Activated T-helper 1 cell treated with Interleukin-2 at 50 U/mL for 16 hours (primary cell): ENCODE measurements at places on chromosomes 5 and 9.

GRCh38 chr9:36164989-36165388 lies 4.2 kb upstream of the CCIN start:
- no peak for DNase-seq

DNA sequence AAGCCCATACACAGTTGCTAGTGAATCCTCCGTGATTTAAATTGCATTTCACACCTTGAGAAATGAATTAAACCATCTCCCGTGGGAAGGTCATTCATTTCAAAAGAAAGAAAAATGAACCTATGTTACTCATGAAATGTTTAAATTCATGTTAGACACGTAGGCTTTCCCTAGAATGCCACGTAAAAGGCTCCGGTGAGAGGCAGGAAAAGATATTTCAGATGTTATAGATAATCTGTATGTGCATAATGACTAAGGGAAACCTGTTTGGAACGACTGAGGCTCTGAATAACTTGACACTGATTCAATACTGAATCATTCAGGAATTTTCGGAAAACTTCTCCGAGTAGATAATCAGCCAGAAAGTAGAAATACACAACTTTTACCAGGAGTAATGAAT lies 134.3 kb upstream of the ICE1 start:
- DNase-seq: no peak

GRCh38 chr5:68431186-68431585 lies 215.6 kb downstream of the PIK3R1 start:
- DNase-seq: no peak

- no peak for DNase-seq
Measured at GRCh38 chr9:123343443-123344191, 12.4 kb upstream of the CRB2 start.

GRCh38 chr5:150670275-150670947 lies 9.4 kb downstream of the MYOZ3 start:
- DNase-seq: no peak

GRCh38 chr9:1708219-1708618 lies 306.9 kb upstream of the SMARCA2 start:
- DNase-seq: no peak

DNA sequence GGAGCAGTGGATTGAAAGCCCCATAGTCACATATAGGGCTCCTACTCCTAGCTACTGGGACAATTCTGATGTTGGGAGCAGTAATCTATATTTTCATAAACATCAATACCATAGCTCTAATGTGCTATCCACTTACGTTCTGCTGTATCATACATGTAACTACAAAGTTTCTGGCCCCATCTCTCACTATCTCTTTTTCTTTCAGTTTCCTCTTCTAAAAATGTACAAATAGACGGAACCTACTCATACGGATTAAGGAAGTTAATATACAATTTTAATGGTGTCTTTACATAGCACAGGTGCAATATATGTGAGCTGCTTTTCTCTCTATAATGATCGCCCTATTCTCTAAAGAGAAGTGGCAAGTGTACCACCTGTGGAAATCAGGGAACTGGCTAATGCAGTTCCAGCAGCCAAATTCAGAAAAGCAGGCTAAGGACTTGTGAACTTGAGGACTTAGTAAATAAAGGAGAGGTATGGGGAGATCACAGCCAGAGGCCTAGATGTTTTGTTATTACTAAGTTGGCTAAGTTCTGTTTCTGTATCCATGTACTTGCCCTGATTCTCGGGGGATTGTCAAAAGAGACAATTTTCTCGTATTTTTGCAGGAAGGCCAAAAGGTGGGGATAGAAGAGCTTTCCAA lies 1021.9 kb downstream of the CDH12 start:
- DNase-seq: no peak

- DNase-seq: no peak
Measured at GRCh38 chr9:108182950-108183381, 672.8 kb downstream of the ACTL7B start.

DNA sequence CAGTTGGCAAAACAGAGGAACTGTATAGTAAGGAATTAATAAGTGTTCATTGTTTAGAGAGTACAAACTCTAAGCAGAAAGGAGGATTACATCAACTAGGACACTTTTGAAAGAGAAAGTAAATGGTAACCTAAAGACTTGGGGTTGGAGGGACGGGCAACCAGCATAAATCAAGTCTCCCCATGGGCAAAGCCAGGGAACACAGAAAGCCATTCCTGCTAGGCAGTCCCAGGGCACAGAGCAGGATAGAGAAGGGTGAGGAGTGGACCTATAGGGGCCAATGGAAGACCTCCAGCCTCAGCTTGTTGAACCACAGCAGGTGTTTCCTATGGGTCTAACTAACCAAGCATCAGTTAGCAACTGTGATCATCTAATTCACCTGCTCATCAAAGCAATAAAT lies 9.2 kb upstream of the ERAP1 start:
- no peak for DNase-seq

GRCh38 chr5:160042671-160043070 lies 33.7 kb downstream of the TTC1 start:
- DNase-seq: no peak

DNA sequence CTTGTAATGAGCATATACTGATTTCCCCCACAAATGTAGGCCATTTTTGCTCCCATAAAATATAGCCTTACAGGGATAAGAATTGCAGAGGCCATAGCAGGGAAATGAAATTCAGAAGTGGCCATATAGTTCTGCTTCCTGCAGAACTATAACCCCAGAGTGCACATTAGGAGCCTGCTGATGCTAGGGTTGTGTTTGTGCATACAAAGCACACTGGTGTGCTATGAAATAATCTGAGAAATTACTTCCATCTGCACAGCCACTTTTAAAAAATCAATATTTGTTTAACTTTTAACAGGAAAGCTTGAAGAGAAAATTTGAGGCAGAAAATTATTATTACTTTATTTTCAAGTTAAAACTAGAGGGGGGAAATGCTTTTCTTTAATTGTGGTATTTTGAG lies 380.3 kb downstream of the MRPS30 start:
- no peak for DNase-seq

DNA sequence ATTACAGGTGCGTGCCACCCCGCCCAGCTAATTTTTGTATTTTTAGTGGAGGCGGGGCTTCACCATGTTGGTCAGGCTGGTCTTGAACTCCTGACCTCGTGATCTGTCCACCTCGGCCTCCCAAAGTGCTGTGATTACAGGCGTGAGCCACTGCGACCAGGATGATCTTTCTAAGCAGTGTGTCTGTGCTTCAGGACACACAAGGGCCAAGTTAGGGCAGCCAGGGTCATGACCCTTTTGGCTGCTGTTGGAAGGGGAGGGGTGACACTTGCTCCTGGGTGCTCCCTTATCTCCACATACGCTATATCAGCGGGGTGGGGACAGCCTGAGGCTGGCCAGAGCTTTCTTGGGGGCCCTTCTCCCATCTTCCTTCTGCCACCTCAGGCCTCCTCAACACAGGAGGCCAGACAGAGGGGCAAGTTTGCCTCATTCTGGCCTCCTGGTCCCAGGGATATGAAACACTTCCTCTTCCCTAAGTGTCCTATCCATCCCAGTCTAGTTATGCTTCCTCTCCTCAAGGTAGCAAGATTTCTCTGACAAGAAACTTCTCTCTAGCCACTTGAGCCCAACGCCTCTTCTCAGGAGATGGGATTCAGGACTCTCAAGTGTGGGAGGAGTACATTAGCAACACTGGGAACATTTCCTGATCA lies 1.9 kb upstream of the ZNF79 start:
- no peak for DNase-seq

DNA sequence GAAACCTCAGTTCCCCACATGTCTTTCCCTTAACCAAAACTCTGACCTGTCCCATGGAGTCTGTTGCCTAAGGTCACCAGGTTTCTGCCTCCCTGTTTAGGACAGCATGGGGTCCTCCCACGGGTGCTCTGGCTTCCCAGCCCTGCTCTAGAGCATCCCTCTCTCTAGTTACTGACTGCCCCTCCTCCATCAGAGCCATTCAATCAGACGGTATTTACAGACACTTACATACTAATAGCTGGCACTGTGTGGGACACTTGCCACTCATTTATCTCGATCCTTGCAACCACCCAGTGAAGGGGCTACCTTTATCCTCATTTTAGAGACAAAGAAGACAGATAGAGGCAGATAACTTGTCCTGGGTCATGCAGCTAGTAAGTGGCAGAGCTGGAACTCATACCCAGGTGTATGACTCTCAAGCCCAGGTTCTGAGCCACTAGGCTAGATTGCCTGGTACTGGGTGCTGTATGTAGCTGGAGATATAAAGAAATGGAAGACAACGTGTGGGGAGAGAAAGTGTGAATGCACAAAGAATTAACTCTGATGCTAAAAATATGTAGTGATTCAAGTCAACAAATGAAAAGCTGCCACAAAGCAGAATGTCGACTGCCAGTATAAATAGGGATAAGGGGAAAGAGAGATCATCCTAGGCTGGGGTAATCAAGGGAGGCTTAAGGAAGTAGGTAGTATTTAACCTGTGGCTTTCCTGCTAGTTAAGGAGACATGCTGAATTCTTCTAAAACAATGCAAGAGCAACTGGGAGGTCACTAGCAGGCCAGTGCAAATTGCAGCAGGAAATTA lies 52.5 kb upstream of the PDE8B start:
- DNase-seq: no peak

DNA sequence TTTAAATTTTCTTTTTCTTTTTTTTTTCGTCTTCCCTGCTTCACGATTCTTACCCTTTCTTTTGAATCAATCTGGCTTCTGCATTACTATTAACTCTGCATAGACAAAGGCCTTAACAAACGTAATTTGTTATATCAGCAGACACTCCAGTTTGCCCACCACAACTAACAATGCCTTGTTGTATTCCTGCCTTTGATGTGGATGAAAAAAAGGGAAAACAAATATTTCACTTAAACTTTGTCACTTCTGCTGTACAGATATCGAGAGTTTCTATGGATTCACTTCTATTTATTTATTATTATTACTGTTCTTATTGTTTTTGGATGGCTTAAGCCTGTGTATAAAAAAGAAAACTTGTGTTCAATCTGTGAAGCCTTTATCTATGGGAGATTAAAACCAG lies 352.2 kb downstream of the NTRK2 start:
- DNase-seq: no peak

DNA sequence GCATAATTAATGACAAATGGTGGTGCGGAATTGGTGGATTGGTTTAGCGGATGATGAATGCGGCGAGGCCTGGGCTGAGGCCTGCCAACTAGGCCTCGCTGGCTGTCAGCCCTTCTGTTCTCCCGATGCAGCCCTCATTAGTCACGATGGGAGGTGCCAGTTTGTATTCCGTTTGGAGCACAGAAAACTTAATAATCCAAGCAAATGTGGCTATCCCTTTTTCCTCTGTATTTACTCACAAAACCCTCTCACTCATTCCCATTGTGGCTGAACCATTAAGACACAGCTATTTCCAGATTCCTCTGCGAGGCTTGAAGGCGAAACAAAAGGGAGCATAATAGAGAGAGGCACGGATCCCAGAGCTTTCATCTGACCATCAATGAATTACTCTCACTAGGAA lies 114.3 kb downstream of the MVB12B start:
- no peak for DNase-seq

DNA sequence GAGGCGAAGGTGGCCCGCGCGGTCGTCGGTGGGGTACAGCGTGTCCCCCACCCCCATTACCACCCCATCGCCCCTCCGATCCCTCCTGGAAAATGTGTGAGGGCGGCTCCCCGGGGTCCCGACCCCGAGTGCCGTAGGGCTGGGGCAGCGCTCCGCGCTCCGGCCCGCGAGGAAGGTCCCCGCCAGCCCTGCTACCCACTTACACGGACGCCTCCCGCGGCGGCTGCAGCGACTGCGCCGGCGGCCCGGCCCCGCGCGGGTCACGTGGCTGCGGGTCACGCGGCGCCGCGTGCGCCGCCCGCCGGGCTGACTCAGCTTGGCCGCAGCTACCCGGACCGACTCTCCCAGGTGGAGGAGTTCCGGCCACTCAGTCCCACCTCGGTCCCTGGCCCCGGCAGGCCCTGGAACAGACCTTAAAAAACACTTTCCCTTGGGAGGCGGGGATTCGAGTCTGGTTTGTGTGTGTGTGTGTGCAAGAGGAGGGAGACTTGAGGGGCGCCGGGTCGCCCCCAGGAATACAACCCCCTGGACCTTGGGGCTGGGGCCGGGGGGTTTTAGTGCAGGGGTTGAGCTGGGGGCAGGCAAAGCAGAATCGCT lies at the start of gene GNPDA1:
Gene GNPDA1, minus strand, starts transcription at position 236 of the 597 bp plus-strand sequence. CDS start 992 bp downstream, outside the sequence.
- peak; percentile 62 for DNase-seq

- DNase-seq: no peak
Measured at GRCh38 chr9:89380437-89381307, 62.4 kb downstream of the SECISBP2 start.

DNA sequence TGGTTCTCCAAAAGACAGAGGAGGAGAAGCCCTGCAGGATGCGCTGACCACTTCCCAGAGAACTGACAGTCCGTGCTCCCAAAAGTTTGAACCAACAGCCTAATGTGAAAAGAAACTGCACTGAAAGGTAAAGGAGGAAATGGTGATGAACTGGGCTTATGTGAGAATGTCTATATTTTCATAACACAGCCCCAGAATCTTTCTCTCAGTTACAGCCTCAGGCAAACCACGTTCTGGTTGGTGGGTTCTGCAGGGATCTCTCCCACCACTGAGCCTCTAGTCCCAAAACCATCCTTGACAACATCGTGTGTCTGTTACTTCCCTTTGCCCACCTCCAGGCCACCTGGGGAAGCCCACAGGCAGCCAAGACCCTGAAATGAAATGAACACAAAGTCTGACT lies 23.9 kb downstream of the SPARC start:
- no peak for DNase-seq
